Activated CD4-positive, alpha-beta T cell treated with anti-CD3 and anti-CD28 coated beads for 36 hours (primary cell): ENCODE measurements at places on chromosomes 12 and 14. TPM values are rescaled to one million over a fixed set of nuclear protein-coding genes. Genes with fewer than 3 reads are reported as not detected.

BEGAIN gene
- total RNA-seq = 3.5 TPM

CFAP54 gene
- total RNA-seq = 0.44 TPM

OR4M1 gene
- not detected for total RNA-seq

RAN gene
- 1,919 TPM for total RNA-seq

SRGAP1 gene
- 0.02 TPM for total RNA-seq

LALBA gene
- total RNA-seq = not detected

SYNDIG1L gene
- total RNA-seq = not detected

IFNG-AS1 gene
- not detected for total RNA-seq

LRTM2 gene
- total RNA-seq = not detected

RBM25 gene
- total RNA-seq = 115 TPM

SPTB gene
- 0.60 TPM for total RNA-seq

PNP gene
- total RNA-seq = 160 TPM

MUCL1 gene
- not detected for total RNA-seq

TRHDE gene
- not detected for total RNA-seq

AP4S1 gene
- 4.0 TPM for total RNA-seq

CLEC4E gene
- total RNA-seq = not detected

CCDC196 gene
- total RNA-seq = not detected

LRRC23 gene
- 6.4 TPM for total RNA-seq

CELA1 gene
- total RNA-seq = not detected

FOXM1 gene
- 92.3 TPM for total RNA-seq

TDRD9 gene
- 0.62 TPM for total RNA-seq

KCNC2 gene
- total RNA-seq = not detected

SSPN gene
- not detected for total RNA-seq
